ENCODE measurements at places on chromosomes 13 and 19.

- DNase-seq, result peak; percentile 82
These were observed 11.9 kb upstream of the GDF15 start for GRCh38 chr19:18373892-18374629.

DNA sequence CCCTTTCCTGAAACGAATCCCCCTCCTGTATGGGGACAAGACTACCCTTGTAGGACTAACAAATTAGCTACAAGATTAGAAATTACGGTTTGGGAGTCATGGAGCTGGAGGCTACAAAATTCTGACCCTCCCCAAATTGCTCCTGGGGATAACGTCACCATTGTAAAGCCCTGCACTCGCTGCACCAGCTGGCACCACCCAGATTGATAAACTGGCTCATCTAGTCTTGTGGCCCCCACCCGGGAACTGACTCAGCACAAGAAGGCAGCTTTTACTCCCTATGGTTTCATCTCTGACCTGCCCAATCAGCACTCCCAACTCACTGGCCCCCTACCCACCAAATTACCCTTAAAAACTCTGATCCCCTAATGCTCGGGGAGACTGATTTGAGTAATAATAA lies 150.6 kb upstream of the TSC22D1 start:
- DNase-seq, result no peak

- no peak for DNase-seq
These were observed 473.9 kb downstream of the FGF9 start for GRCh38 chr13:22144806-22145205.

DNA sequence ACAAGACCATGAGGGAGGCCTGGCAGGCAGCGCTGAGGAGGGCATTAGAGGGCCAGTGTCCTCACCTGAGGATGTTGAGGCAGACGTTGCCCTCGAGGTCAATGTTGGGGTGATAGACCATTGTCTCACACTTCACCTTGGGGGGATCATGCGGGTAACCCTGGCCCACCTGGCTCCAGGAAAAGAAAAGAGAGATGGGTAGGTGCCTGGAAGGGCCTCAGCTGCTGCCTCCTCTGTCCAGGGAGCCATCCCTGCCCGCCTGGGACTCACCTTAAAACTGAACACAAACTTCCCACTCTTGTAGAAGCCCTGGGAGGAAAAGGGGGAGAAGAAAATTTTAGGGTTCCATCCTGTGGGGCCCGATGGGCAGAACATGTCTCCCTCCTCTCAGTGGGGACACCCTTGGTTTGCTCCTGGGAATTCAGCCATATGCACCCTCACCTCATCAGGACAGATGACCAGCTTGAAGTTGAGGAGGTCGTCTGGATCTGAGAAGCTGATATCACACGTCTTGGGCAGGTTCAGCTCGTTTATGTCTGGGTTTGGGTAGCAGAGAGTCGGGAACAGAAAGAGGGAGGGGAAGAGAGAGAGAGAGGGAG lies 1.7 kb downstream of the UBE2M start:
- no peak for DNase-seq

GRCh38 chr13:47472516-47472915 lies 528.6 kb downstream of the SUCLA2 start:
- no peak for DNase-seq

GRCh38 chr13:23160638-23161480 lies 19.9 kb upstream of the SGCG start:
- no peak for DNase-seq

GRCh38 chr13:66098931-66099628 lies 1131.1 kb downstream of the PCDH9 start:
- DNase-seq, result no peak

DNA sequence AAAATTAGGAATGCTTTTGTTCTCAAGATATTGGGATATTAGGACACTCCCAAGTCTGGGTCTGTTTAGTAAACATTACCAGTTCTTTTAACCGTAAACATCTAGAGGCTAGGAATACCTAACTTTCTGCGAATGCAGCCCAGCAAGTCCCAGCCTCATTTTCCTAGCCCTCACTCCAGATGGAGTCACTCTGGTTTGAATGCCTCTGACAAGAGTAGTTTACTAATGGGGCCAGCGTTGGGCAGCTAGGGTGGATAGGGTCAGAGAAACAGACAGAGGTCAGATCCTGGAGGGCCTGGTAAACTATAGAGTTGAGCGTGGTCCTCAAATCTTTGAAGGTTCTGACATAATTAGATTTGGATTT lies 53.6 kb downstream of the WDFY2 start:
- no peak for DNase-seq

- DNase-seq, result no peak
These were observed 148.8 kb upstream of the NBEA start for GRCh38 chr13:34793301-34793700.

DNA sequence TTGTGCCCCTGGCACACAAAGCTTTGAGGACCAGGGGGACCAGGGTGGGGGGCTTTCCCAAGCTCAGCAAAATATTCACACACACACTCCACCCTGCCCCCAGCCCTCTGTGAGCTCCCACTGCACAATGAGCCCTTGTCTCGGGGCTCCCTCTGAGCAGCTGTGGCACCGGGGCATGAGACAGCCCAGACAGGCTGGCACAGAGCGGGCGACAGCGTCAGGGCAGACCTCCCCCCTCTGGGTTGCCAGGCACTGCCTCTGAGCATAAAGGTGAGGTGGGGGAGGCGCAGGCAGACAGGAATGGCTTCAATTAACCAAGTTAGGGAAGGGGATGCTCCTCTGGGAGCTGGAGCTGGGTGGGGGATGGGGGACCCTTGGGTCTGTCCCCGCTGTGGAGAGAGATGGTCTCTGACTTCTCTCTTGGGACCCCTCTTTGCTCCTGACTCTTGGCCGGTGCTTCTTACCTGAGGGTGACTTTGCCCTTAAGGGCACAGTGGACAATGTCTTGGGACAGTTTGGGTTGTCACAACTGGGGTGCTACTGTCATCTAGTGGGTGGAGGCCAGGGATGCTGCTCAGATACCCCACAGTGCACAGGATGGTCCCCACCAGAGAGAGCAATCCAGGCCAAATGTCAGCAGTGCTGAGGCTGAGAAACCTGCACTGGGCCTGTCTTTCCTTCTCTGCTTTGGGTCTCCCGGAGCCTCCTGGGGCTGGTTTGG lies 30.3 kb downstream of the LYL1 start:
- no peak for DNase-seq

DNA sequence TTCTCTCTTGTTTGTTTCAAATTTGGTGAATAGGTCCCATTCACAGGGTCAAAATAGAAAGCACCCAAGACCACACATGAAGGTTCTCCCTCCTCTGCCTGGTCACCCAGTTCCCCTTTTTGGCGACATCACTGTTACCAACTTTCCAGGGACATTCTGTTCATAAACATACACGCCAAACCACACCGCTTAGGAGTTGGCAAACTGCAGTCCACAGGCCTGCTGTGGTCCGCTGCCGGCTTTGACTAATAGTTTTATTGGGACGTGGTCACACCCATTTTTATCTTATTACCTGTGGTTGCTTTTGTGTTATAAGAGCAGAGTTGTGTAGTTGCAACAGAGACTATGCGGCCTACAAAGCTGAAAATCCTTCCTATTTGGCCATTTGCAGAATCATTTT lies 24.2 kb downstream of the UHRF1 start:
- DNase-seq, result no peak

- no peak for DNase-seq
These were observed 28.4 kb upstream of the ENOX1 start for GRCh38 chr13:43815204-43815603.

DNA sequence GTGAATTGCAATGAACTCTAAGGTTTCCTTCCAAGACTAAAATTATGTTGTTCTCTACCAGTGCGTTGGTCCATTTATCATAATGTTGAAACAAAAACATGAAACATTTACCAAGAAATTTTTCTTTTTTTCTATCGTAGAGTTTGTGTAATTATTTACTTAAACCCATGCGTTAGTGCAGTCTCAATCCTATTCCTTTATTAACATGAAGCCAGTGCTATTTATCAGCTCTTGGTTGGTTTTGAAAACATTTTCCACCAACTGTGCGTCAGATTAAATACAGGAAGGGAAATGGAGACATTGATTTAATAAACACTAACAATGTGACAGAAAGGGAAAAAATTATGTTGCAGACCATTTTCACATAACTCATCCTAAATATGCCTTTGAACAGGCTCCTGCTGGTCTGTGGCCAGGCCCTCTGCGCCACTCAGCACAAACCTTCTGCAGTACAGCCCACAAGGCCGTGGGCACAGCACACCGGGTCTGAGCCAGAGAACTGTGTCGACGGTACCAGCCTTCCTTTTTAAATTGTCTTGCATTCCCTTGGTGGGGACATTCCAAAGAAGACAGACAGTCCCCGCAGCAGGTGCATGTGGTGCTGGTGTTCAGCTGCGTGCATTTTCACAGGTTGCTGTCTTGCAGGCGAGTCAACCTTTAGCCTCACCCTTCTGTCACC lies 135.8 kb downstream of the SHISA2 start:
- DNase-seq, result no peak

- DNase-seq, result no peak
These were observed 675 bp upstream of the PGPEP1 start for GRCh38 chr19:18339723-18340122.

GRCh38 chr13:99642006-99642405 lies 140.7 kb downstream of the TM9SF2 start:
- DNase-seq, result no peak

DNA sequence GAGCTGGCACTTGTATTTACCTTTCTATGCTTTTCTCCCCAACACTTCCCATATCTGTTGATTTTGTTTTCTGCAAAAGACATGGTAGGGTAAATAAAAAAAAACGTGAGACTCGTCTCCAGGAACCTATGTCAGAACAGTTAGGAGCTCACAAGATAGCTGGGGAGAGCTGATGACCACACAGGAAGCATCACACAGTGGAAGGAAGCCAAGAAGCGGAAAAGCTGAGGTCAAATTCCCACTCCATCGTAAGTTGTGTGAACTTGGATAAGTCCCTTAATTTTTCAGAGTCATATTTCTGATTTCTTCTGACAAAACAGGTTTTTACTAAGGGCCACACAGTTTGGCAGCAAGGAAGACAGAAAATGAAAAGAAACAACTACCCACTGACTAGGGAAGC lies 199.6 kb downstream of the KLF5 start:
- no peak for DNase-seq

- DNase-seq, result no peak
These were observed 1965.6 kb upstream of the PCDH20 start for GRCh38 chr13:63381078-63381859.

GRCh38 chr13:107104631-107105030 lies 536.7 kb upstream of the ARGLU1 start:
- no peak for DNase-seq

DNA sequence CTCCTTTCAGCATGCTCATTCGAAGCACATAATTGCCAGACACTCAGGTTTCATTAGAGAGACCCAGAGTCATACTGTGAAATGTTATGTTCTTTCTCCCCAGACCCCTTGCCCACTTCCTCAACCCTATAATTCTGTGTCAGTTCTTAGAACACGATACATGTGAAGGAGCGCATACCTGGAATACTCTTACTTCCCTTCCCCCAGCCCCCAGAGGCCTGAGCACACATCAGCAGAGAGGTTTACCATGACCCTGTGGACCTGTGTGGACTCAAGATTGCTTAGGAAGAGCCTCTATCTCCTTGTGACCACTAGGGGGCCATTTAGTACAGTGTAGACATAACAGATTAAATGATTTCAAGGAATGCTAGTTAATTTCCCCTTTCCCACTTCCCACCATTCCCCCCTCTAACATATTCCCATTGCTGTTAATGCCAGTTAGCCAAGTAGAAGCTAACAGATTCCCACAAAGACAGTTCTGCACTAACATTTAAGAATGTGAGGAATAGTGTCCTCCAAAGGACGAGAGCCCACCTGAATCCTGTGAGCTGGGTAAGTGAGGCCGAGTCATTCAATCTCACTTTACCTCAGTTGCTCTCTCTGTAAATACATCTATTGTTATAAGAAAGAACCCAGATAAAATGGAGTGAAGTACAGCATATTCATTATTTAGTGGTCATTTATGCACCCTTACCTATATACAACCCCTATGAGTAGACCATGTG lies 154.2 kb upstream of the MAB21L1 start:
- DNase-seq, result no peak

DNA sequence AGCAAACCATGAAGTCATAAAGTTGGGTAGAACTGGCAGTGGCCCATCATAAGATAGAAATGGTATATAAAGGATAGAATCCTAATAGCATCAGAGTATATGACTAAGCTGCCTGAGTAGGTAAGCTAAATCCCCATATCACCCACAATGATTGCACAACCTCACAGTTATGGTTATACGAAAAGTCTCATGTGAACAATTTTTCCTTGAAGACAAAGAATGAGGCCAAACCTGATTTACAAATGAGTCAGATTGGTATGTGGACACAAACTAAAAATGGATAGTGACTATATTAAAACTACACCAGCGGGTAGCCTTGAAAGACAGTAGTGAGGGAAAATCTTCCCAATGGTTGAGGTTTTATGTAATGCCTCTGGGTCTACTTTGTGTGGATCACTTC lies 40.9 kb upstream of the UFM1 start:
- no peak for DNase-seq

DNA sequence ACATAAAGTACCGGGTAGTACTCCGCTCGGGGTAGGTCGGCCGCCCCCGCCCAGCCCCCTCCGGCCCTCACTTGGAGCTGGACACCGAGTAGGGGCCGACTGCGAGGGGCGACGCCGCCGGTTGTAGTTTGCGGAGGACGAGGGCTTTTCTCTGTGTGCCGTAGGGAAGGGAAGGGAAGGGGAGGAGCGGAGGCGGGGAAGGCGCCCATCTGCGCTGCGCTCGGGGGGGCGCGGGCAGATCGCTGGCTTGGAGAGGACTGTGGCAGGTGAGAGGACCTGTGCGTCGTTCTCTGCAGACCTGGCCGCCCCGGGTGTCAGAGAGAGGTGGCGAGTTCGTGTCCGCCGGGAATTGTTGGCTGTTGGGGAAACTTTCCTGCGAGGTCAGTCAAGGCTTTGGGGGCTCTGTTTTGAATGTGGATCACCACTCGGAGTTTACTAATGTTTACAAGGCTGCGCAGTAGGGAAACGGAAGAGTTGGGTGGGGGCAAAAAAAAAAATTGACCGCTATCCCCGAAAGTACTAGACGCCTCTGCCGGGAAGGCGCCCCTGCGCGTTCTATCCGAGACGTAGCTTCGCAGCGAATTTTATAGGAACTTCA lies 1.4 kb downstream of the ING1 start:
- DNase-seq, result peak; percentile 72

DNA sequence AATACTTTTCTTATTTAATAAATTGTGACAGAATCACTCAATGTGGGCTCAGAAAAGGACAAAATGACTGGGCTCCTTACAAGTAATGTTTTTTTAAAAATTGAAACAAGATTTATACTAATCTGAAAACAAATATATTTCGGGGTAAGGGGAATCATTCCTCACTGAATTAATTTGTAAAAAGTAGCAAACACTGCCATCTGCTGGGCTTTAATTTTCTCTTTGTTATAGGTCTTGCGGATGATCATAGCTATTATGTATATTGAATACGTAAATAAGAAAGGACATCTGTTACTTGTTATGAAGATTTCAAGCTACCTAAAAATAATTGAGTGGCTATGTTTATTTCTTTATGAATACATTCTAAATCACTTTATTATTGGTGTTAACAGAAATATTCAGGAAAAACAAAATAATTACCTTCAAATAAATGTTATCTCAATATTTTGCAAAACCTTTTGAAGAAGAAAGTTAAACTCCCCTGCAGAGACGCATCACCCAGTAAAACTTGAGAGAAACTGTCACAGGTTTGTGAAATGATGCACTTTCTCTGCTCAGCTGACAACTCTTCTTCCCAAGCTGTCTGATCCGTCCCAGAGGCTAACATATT lies 17.8 kb upstream of the ENOX1 start:
- no peak for DNase-seq

GRCh38 chr19:30692181-30692811 lies 320.1 kb downstream of the ZNF536 start:
- DNase-seq, result no peak

Measured in DND-41 (cell line).